ENCODE measurements at places on chromosomes 6 and 20. TPM values are rescaled to one million over a fixed set of nuclear protein-coding genes. Genes with fewer than 3 reads are reported as not detected.

DNA sequence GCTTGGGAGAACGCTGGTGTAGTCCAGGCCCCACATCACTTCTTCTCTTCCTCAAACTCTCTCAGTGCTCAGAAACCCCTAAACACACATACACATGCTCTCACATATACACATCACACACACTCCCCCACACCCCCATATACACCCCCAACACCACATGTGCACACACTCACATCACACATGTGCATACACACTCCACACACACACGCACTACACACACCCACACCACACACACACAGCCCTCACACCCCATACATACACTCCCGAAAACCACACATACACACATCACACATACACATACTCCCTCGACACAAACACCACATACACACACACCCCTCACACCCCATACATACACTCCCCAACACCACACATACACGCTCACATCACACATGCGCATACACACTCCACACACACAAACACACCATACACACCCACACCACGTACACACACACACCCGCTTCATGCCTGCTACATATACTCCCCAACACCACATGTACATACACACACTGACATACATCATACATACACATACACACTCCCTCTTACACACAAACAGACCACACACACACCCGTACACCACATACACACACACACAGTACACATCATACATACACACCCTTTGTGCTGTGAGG, 110.3 kb upstream of the TMEM170B start:
- no peak for DNase-seq

- DNase-seq = peak; percentile 12
These were observed 206.3 kb downstream of the ZDHHC14 start for GRCh38 chr6:157587127-157587926.

GRCh38 chr6:135581211-135581610, 83.7 kb upstream of the AHI1 start:
- DNase-seq = no peak

OLIG3 gene
- not detected for total RNA-seq

DNA sequence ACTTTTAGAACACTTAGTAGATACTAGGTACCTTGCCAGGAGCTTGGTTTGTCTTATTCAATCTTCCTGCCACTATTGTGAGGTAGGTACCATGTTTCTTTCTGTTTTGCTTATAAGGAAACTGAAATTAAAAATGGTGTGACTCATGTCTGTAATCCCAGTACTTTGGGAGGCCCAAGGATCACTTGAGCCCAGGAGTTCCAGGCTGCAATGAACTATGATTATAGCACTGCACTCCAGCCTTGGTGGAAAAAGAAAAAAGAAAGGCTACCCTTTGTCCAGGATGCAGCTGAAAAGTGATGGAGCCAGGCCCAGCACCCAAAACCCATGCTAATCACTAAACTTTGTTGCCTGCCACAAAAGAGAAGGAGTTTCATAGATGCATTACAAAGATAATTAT, 34.1 kb upstream of the LAMA4 start:
- DNase-seq = no peak

NHSL1 gene
- 2.6 TPM for total RNA-seq

UBE2C gene
- 141 TPM for total RNA-seq

GRCh38 chr6:111175109-111175508, 87.8 kb downstream of the SLC16A10 start:
- no peak for DNase-seq

- DNase-seq = no peak
These were observed 4.8 kb upstream of the IRF4 start for GRCh38 chr6:386688-387266.

NRSN2 gene
- total RNA-seq = 28.3 TPM

GRCh38 chr6:79687759-79688158, 56.6 kb downstream of the SH3BGRL2 start:
- no peak for DNase-seq

GRCh38 chr6:146885708-146886457, 287.1 kb downstream of the ADGB start:
- no peak for DNase-seq

DNA sequence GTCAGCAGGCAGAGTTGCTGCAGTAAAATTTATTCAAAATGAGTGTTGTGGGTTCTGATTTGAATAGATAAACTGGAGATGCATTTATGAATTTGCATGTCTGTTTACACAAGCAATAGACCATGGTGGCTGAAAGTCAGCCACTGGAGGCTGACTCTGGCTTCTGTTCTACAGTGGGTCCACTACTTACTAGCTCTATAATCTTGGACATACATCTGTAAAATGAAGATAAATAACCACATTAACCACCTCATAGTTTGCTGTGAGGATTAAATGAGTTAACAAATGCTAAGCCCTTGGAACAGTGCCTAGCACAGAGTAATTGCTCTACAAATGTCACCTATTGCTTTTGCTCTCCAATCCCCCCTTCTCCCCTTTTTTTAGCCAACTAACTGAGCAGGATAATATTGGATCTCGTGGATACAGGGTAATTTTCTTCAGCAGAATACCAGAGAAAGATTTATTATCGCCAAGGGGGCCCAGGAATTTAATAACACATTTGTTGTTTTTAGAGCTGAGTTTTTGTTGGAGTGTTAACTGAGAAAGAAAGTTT, 1.4 kb upstream of the PM20D2 start:
- no peak for DNase-seq

METTL24 gene
- not detected for total RNA-seq

HCK gene
- 16.9 TPM for total RNA-seq

SPATS1 gene
- not detected for total RNA-seq

- DNase-seq = no peak
These were observed 59.6 kb downstream of the ZNF831 start for GRCh38 chr20:59223182-59223601.

DNA sequence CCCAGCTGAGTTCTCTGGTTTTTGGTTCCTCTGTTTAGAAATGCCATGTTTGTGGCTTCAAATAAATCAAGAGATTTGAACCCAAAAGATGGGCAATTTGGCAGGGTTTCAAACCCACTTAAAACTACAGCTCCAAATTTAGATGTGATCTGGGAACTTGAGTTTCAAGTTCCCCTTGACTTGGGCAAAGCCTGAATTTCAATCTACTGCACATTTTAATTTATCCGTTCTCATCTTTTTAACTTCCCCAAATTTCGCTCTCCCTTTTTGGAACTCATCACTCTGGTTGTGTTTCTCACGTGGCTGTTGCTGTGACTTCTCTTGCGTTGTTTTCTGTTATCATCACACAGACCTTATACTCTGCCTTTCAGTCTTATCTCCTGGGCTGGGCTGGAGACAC, 230.9 kb downstream of the CDC5L start:
- DNase-seq = no peak

DNA sequence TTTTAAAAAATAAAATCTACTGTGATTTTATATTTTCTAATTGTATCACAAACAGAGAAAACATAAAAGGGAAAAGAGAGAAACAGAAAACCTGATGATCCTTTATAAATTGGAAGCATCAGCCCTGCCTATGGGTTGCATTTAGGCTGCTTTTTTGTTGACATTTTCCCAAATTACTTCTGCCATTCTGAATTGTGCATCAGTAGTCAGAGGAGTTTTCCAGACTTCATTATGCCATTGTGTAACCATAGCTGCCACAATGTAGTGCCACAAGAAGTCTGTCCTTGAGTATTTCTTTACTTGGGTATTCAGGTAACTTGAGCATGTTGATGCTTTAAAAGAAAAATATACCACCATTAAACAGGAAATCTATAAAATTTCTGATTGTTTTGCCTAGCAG, 130.3 kb downstream of the HACE1 start:
- no peak for DNase-seq

DNA sequence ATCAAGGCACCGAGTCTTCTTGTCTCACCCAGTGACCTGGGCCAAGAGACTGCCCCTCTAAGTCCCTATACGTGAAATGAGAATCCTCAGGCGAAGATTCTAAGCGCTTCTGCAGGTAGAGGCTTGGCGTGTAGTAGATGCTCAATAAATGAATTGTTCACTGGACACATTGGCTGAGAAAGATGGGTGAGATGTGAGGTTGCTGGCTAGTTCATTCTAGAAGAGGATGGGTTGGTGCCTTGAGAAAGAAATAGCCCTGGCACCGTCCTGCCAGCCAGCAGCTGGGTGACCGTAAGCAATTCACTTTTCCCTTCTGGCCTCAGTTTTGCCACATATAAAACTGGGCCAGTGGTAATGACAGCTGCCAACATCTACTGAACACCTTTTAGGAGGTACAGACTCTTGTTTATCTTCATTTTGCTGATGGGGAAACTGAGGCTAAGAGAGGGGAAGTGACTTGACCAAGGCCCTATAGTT, 1.4 kb downstream of the SRC start:
- no peak for DNase-seq

DNA sequence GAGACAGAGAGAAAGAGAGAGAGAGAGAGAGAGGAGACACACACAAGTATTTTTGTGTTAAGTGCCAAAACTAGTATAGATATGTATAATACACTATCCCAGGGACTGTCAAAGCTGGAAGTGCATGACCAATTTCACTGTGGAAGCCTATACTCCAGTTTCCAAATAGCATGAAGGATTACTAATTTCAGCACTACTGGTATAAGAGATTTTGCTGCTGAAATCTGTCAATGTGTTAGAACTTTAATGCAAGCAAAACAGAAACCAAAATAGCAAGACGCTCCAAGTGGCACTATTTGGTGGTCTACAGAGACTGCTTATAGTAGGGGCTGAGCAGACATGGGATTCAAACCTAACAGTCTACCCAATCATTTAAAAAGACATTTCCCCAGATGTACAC, 284.8 kb downstream of the BTBD9 start:
- no peak for DNase-seq

GRCh38 chr20:23277316-23277715, 73.3 kb upstream of the NXT1 start:
- DNase-seq = no peak

GRCh38 chr6:88490908-88491264, 324.7 kb upstream of the CNR1 start:
- no peak for DNase-seq

DNA sequence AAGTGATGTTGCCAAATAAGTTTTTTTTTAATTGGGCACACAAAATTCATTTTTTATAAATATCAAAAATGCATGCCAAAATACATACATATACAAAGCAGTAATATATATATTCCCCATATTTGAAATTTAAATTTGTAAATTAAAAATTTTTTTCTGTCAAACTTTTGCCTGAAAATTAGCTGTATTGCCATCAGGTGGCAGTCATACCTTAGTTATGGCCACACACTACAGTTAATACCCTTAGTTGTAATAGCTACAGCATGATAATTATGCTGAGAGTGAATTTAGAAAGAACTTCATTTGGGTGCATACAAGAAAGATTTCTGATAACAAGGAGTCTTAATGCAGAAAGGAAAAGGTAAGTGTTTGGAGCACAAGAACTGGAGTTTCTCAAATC, 46.2 kb upstream of the SDHAF4 start:
- DNase-seq = peak; percentile 50

GRCh38 chr6:39923861-39924260, 10.4 kb downstream of the MOCS1 start:
- DNase-seq = no peak

DNA sequence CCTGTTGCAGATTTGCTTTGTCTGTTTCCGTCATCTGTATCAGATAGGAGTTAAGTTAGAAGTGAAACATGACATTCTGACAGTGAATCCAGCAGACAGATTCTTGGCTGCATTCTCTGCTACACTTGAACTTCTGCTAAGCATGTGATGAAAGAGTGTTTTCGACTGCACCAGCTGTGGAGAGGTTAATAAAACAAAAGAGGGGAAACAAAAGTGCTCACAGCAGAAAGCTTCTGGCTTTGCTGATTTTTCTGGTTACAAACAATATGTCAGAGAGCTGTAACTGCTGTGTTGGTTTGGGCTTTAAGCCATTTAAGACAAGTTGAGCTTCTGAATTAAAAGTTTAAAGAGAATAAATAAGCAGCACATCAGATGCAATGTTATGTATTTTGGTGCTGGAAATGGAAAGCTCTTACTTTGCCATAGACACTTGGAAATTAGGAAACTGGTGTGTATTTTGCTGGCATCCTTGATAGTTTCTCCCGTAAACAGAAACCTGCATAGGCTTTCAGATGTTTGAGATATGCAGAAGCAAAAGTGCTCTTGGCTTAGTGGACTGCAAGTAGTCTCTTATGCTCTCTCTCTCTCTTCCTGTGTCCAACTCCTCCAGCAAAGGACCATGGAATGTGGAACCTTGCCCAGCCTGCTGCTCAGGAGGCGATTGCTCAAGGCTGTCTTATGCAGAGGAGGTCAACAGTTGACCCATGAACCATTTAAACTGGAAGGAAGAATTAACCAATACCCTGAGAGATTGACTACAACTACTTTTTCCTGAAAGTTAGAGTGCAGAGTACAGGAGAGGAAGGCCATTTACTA, 104.9 kb downstream of the RPS12 start:
- no peak for DNase-seq

SLC35F1 gene
- not detected for total RNA-seq

GRCh38 chr6:170510631-170511030, 42.5 kb downstream of the PSMB1 start:
- DNase-seq = no peak

- peak; percentile 87 for DNase-seq
These were observed 28.8 kb upstream of the TLDC2 start for GRCh38 chr20:36847009-36847709.

DNA sequence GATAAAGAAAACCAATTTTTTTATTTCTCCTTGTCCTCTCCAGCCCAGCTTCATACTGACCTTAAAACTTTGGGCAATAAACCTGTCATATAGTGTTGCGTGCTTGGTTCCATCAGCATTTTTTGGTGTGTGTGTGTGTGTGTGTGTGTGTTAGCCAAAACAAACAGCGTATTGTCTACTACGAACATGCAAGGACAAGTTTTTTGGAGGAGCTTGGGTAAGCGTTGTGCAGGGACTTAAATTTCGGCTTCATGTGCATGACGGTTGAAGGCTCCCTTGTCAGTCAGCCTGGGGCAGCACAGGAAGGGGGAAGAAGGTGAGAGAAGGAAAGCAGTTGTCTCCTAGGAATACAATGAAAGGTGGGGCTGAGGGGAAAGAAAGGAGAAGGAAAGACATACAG, 62.0 kb upstream of the PAX1 start:
- DNase-seq = no peak

FYN gene
- 311 TPM for total RNA-seq

GRCh38 chr6:106419900-106420613, 59.5 kb downstream of the CRYBG1 start:
- no peak for DNase-seq

HNF4A gene
- not detected for total RNA-seq

DNA sequence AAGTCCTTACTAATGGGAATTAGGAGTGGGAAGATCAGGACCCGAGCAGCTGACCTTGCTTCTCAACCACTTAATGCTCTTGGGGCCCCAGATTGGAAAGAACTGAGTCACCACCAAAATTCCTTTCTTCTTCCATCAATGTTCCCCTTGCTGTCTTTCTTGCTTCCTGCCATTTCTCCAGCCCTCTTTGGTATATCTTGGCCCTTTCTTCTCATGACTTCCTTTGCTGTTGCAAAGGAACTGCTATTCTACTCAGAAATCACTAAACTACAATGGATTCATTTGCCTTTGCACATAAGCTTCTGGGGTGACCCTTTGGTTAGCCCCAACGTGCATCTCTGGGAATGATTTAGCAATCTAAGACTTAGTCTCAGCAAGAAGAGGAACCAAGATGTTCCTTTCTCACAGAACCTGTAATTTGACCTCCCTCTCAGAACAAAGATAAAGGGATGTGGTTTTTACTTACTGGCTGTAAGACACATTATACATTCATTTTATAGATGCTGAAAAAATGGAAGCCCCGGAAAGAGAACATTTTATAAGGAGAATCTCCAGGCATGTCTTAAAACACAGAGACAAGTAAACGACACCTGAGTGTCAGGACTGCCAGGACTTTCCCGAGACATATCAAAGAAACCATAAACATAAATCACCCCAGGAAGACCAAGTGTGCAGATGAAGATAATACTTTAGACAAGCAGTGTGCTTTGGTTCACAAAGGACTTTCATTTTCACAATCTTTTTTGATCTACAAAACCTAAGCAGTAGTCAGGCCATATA, 99.0 kb upstream of the TNFAIP3 start:
- peak; percentile 68 for DNase-seq

FRK gene
- total RNA-seq = not detected

Data from Karpas-422 (cell line).